Body of pancreas (tissue), 4 donors: ENCODE measurements at places on chromosomes 12 and 14. TPM values are rescaled to one million over a fixed set of nuclear protein-coding genes. Genes with fewer than 3 reads are reported as not detected.
A peak's percentile ranks its signal among the peaks of the same experiment; 100 is the strongest.

The TDRD9 gene
- total RNA-seq, result 4.7 TPM

DNA sequence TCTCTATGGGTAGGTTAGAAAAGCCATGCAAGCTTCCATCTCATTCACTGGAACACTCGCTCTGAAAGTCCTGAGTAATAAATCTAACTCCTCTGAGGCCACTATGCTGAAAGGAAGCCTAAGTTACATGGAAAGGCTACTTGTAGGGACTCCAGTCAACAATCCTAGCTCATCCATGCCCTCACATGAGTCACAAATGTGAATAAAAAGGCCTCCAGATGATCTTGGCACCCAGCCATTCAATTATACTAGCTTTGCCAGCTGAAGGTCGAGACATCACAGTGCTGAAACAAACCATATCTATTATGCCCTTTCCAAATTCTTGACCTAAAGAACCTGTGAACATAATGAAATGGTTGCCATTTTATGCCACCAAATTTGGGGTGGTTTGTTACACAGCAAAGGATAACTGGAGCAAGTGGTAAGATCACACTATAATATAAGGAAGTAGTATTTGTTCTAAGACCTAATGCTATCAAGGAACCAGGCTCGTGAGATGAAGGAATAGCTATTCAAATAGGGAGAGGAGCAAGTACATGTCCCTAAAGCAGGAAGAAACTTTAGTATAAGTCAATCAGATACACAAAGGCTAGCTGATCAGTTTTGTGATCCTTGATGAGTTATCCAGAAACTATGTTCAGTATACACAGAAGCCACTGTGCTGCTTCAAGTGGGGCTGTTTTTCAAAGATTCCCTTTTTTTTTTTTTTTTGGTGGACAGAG is 142.1 kb downstream of the MED13L start:
- no peaks in the 10 kb centered on the region for H3K27me3 ChIP-seq
- H3K4me3 ChIP-seq, result no peak overlapping the region
- DNase-seq, result no peak
- no peak overlapping the region for H3K27ac ChIP-seq
- peaks cover 29% of the 10 kb centered on the region for H3K4me1 ChIP-seq
- H3K36me3 ChIP-seq, result no peaks in the 10 kb centered on the region

GRCh38 chr14:50666772-50667683 is 1.1 kb downstream of the SAV1 start:
- peaks cover 38% of the 10 kb centered on the region for H3K4me1 ChIP-seq
- H3K4me3 ChIP-seq, result peak overlapping the region; percentile 57
- DNase-seq, result peak; percentile 67

GRCh38 chr14:100063314-100063941 is 1.8 kb upstream of the EVL start:
- no peaks in the 10 kb centered on the region for H3K36me3 ChIP-seq
- no peaks in the 10 kb centered on the region for H3K27me3 ChIP-seq
- no peak overlapping the region for H3K27ac ChIP-seq
- no peak overlapping the region for H3K4me3 ChIP-seq

The DDN gene
- 0.66 TPM for total RNA-seq

The POTEG gene
- total RNA-seq, result not detected

The CEBPE gene
- total RNA-seq, result not detected

DNA sequence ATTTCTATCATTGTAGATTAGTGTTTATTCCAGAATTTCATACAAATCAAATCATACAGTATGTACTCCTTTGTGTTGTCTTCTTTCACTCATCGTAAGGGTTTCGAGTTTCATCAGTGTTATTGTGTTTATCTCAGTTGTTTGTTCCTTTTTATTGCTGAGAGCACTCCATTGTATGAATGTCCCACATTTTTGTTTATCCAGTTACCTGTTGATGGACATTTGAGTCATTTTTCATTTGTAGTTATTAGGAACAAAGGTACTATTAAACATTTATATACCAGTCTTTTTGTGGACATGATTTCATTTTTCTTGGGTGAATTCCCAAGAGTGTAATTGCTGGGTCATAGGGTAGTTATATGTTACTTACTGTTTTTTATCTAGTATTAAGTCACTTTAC is 70.0 kb downstream of the BICD1 start:
- no peaks in the 10 kb centered on the region for H3K27me3 ChIP-seq
- H3K27ac ChIP-seq, result no peak overlapping the region
- H3K36me3 ChIP-seq, result no peaks in the 10 kb centered on the region
- no peak for DNase-seq
- H3K4me1 ChIP-seq, result no peaks in the 10 kb centered on the region

- H3K27ac ChIP-seq, result no peak overlapping the region
- DNase-seq, result no peak
- H3K36me3 ChIP-seq, result no peaks in the 10 kb centered on the region
- no peaks in the 10 kb centered on the region for H3K27me3 ChIP-seq
- H3K4me1 ChIP-seq, result no peaks in the 10 kb centered on the region
Measured at GRCh38 chr14:58987591-58987990, 200.9 kb upstream of the DAAM1 start.
